AG08395 (cell line): ENCODE measurements at places on chromosomes 7 and 10.

GRCh38 chr10:75978213-75978612 lies 546.8 kb downstream of the LRMDA start:
- peak; percentile 15 for DNase-seq

DNA sequence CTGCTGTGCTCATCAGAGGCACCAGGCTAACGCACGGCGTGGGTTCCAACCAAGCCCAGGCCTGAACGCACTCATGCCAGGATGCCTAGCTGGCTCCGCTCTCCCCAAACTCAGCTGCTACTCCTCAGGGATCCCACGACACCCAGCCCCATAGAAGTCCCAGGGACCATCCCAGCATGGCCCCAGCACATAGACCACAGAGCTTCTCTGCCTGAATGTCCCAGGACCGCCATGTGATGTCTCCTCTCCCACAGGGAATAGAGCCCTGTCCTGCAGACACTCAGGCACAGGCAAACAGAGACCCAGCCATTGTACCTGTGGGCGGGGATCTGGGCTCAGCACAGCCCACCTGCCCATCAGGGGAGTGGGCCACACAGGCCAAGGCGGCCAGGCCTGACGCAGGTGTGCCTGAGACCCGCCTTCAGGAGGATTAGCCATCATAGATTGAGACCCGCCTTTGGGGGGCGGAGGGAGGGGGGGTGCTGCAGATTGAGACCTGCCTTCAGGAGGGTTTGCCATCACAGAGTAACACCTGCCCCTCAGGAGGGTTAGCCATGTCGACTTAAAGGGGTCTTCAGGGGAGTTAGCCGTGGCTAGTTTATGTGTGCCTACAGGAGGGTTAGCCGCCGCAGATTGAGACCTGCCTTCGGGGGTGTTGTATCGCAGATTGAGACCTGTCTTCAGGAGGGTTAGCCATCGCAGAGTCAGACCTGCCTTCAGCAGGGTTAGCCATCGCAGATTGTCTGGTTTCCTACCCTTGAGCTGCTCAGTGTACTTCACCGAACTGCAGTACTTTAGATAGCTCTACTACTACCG lies 29.0 kb downstream of the RASGEF1A start:
- DNase-seq, result no peak

DNA sequence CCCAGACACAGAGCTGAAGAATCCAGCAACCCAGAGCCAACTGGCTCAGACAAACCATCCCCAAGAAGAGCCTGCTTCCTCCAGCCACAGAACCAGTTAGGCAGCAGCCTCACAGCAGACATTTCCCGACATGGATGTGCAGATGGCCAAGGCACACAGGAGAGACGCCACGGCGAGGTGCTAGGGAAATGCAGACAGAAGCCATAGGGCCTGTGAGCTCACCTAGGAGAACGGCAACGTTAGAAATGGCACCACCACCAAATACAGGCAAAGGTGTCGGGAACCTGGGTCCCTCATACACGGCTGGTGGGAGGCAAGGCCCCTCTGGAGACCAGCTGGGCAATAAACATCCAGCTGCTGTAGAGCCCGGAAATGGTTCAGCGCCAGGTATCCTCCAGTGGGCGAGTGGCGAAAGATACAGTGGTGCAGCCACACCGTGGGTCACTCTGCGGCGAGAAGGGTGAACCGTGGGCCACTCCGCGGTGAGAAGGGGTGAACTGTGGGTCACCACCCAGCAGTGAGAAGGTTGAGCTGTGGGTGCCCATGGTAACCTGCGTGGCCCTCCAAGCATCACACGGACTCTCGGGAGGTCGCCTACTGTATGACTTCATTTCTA lies 31.2 kb downstream of the JAKMIP3 start:
- DNase-seq, result no peak

DNA sequence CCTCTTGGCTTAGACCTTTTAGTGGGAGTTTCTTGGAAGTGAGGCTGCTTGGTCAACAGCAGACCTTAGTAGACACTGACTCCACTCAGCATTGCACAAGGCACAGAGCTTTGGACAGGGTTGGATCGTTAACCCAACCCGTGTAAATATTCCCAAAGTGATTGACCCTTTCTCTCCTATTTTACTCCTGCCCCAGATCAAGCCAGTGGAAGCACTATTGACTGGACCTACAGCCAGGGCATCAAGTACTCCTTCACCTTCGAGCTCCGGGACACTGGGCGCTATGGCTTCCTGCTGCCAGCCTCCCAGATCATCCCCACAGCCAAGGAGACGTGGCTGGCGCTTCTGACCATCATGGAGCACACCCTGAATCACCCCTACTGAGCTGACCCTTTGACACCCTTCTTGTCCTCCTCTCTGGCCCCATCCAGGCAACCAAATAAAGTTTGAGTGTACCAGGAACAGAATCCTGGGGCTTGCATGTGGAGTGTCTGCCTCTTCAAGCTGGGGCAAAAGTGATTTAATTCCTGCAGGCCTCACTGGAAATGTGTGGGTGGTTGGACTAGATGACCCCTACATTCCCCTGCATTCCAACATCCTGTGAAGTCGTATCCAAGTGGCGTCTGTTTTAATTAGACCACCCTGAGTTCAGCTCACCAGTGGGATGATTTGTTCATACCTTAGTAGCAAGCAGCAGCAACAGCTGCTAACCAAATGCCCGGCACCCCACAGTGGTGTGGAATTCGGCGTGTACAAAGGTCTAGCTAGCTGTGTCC lies 7.5 kb downstream of the CPA1 start:
- DNase-seq, result no peak

DNA sequence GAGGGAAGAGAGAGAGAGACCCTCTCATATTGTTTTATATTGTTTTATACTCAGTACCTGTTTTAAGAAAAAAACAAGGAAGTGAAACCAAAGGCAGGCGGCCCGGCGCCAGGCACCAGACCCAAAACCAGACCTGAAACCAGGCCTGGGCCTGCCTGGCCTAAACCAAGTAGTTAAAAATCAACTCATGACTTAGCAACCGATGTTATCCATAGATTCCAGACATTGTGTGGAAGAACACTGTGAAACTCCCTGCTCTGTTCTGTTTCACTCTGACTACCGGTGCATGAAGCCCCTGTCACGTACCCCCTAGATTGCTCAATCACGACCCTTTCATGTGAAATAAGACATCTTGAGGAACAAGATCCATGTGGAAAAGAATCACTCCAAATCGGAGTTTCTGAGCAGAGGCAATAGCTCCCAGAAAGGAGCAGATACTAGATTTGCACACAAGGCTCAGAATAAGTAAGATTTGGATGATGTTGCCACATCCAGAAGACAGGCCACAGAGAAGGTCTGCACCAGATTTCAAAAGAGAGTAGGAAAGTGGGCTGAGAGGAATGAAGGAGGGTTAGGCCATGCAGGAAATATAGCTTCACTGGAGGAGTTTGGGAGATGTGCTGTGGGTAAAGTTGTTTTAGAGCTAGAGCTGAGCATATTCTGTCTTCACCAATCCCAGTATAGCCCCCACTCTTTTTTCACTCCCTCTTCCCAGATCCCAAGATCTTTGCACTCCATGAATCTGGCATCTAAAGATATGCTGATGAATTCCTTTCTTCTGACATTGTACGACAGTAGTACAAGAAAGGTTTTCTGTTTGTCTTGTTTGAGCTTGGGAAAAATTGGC lies 8.8 kb upstream of the ZNF248 start:
- DNase-seq, result no peak

DNA sequence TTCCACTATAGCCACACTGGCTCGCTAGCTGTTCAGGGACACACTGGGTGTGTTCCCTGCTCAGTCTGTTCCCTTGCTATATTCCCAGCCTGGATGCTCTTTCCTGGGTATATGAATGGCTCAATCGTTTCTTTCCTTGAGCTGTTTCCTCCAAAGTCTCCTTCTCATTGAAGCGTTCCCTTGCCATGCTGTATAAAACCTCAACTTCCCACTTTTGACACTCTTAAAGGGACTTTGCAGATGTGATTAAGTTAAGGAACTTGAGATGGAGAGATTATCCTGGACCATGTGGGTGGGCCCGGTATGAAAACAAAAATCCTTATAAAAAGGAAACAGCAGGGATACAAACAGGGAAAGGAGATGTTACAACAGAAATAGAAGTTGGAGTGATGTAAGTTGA lies 973.1 kb downstream of the LRMDA start:
- DNase-seq, result no peak

GRCh38 chr7:51067757-51068156 lies 248.9 kb downstream of the COBL start:
- peak; percentile 69 for DNase-seq

DNA sequence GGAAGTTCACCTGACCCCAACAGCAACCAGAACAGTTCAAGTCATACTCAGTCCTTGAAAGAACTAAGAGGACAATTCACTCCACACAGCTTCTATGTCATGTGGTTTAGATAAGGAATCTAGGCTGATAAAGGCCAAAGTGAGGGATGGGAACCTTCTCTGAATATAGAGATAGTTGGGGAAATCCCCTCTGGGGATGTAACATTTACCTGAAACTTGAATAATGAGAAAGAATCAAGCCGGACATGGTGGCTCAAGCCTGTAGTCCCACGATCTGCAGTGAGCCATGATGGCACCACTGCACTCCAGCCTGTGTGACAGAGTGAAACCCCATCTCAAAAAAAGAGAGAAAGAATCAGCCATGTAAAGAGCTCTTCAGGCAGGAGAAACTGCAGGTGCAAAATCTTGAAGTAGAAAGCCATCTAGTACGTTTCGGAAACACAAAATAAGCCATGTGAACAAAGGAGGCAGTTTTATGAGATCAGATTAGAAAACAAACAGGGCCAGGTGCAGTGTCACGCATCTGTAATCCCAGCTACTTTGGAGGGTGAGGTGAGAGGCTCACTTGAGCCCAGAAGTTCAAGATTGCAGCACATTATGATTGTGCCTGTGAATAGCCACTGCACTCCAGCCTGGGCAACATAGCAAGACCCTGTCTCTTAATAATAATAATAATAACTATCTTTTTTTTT lies 4.5 kb upstream of the DNMBP start:
- DNase-seq, result no peak

DNA sequence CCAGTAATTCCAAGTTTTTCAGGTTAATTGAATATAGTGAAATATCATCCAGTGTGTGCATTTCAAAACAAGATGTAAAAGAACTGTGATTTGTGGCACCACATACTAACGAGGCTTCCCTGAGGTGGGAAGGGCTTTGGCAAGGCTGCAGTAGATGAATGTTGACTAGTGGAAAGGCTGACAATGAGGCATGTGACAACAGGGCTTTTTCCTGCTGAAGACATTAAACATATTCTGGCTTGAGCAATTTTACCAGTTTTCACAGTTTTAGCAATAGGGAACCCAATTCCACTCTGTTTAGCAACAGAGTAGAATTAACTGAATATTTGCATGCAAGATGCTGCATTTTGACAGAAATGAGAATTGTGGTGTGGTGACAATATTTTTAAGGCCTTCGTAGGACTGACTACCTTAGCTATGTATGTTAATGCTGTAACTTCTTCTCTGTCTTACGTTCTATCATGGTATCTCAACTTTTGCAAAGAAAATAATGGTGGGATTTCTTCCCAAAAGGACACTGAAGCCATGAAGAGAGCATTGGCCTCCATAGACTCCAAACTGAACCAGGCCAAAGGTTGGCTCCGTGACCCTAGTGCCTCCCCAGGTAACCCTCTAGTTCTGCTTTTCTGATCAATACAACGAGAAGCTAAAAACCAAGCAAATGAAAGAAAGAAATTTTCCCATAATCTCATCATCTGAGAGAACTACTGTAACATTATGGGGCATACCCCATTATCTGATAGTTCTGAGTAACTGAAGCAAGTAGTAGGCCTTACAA lies 68.5 kb downstream of the AP3M1 start:
- DNase-seq, result no peak

DNA sequence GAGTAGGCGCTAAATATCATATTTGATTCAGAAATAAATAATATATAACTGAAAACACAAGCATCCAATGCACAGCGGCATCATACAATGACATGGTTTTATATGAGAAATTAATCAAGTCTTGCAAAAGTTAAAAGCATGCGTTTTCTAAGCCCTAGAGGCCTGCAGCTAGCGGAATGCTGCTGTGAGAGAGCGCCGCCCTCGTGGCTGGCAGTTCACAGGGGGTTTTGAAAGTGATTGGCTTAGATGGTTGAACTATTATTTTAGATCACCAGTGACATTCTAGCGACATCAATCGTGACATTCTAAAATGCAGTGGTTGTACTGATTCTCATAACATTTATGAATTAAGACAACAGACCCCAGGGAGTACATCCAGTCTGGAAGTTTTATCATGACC lies 235.2 kb upstream of the MGMT start:
- no peak for DNase-seq

DNA sequence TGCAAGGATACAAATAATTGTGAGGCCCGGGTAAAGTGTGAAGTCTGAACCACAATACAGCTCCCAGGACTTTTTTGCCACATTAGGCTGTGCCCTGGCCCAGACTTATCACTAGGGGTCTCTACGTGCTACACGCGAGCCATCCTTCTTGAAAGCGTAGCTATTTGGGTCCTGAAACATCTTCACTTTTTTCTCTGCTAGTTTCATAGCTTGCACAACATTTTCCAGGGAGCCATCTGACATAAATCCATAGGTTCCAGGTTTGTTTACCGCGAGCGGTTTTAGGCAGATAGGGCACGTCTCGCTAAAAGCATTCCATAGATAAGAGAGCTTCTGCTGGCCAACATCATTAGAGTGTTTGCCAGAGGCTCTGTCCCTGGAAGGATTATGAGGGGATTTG lies 226.5 kb downstream of the RPS24 start:
- DNase-seq, result no peak

DNA sequence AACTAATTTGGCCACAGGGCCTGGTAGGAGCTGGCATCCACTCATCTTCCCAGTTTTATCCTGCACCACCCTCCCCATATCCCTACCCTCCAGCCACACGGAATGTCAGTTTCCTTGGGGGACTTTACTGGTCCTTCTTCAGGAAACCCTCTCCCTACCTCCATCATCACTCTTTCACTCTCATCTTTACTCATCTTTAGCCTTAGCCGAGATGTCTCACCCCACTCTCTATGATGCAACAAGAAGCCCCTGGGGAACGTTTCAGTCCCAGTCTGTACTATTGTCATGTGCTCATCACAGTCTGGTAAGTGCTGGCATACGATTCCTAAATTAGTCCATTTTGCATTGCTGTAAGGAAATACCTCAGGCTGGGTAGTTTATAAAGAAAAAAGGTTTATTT lies 34.9 kb upstream of the TMEM248 start:
- no peak for DNase-seq

DNA sequence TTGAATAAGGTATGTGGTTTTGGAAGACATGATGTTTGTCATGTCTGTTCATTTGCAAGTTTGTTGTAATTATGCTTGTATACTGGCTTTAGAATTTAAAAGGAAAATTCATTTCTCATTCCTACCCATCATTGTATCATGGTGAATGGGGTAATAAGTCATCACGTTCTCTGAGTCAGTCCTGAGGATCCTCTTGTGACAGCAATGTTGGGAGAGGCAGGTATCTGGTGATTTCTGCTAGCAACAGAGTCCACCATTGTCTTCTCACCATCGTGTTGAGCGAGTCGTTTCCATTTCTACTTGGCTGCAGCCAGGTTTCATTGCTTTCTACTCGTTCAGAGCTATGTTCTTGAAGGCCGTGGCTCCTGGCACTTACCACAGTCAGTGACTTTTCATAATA lies 16.3 kb downstream of the CUL1 start:
- no peak for DNase-seq

DNA sequence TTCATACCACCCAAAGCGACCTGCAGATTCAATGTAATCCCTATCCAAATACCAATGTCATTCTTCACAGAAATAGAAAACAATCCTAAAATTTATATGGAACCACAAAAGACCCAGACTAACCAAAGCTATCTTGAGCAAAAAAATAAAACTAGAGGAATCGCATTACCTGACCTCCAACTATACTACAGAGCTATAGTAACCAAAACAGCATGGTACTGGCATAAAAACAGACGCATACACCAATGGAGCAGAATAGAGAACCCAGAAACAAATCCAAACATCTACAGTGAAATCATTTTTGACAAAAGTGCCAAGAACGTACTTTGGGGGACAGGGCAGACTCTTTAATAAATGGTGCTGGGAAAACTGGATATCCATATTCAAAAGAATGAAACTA lies 16.9 kb upstream of the CUL1 start:
- DNase-seq, result no peak
